AG20443 (cell line): ENCODE measurements at places on chromosomes 7 and 10.

- DNase-seq, result no peak
Observed at GRCh38 chr10:131851346-131851745, 49.5 kb upstream of the PPP2R2D start.

- peak; percentile 88 for DNase-seq
Observed at GRCh38 chr7:43522406-43523156, 60.3 kb upstream of the STK17A start.

- no peak for DNase-seq
Observed at GRCh38 chr7:108328174-108328651, 128.0 kb downstream of the NRCAM start.

DNA sequence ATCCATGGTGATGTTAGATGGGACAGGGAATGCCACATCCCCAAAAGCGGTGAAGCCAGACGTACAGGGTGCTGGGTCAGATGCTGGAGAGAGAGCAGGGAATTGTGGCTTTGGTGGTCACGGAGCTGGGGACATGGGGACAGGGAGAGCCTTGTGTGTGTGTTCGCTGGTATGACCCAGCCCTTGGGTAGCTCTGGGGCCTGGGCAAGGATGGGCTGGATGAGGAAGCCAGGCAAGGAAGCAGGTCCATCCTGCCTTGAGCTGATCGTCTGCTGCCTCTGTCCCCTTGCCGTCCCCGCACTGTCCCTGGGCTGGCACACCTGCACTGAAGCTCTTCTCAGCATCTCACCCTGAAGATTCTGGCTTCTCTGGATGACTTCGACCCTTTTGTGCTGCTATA is 15.4 kb upstream of the CLDN4 start:
- no peak for DNase-seq

DNA sequence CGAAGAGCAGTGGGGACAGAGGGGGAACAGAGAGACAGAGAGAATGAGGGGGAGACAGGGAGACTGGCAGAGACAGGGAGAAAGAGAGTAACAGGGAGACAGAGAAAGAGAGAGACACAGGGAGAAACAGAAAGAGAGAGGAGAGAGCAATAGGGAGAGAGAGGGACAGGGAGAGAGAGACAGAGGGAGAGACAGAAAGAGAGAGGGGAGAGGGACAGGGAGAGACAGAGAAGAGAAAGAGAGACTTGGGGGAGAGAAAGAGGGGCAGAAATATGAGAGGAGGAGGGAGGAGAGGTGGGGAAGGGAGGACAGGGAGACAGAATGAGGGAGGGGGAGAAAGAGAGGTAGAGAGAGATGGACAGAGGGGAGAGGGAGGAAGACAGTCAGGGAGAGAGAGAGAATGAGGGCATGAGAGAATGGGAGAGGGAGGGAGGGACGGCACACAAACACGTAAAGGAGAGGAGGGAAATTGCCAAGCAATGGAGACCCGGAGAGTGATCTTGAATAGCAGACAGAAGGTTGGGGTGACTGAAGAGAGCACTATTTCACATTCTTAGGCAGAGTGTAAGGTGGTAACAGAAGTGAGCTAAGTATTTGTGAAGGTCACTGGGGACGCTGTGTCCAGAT is 33.3 kb upstream of the KCNMA1 start:
- no peak for DNase-seq

DNA sequence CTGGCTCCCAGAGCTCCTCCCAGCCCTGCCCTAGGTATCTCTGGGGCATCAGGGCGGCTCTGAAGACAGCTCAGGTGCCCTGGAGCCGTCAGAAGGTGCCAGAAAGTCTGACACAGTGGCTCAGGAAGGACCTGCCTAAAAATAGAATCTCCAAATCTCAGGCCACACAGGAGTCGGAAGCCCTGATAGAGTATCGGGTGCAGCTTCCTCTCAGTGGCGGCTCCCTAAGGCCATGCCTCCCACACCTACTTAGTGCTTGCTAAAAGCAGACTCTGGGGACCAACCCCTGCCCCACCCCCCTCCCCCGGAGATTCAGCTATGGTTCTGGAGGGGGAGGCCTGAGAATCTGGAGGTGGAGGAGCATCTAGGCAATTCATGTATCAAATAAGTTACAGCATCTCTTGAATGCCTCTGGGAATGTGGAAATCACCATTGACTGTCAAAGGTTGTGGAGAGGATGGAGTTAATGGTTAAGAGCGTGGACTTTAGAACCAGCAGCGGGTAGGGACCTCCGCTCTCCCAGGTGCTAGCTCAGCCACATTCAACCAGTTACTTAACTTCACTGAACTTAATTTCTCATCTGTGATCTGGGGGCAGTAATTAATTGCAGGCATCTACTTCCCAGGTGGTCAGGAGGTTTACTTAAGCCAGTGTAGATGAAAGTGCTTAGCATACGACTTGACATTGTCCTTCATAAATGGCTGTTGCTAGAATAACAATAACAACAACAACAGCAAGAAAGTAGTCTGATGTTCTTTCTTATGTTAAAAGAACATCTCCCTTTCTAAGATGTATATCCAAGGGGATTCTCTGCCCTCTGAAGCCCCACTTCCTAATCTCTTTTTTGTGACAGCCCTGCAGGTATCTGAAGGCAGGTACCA is 38.6 kb upstream of the MXI1 start:
- DNase-seq, result no peak

DNA sequence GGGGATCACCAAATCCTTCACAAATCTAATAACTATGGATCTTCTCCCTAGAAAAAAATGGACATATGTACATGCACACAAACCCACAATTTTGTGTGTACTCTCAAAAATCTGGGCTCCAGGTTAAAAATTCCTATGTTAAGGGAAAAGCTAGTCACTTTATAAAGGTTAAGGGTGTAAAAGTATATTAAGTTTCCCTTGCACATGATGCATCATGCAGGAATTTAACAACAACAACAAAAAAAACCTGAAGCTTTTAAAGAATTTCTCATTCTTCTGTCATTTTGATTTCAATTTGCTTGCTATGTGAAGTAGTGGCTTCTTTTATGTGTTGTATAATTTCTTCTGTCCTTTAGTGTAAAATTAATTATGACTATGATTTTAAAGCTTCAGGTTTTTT is 123.7 kb downstream of the CNOT4 start:
- DNase-seq, result peak; percentile 9

GRCh38 chr10:105102977-105103376 is 461.9 kb downstream of the SORCS3 start:
- DNase-seq, result no peak

DNA sequence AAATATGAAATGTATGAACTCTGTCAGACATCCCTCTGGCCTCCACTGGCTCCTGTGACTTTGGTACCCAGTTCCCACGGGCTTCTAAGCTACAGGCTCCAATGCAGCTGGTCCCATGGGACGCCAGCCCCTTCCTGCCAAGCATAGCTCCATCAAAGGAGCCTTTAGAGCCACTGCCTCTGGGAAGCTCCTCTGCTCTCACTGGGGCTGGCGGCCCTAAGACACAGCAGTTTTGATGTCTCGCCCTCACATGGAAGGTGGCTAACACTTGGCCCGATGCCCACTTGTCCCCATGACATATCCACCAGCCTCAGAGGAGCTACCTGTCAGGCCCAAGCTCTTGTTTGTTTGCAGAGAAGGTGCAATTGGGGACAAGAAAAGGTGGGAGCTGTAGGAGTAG is 453.7 kb upstream of the LRRN3 start:
- no peak for DNase-seq

DNA sequence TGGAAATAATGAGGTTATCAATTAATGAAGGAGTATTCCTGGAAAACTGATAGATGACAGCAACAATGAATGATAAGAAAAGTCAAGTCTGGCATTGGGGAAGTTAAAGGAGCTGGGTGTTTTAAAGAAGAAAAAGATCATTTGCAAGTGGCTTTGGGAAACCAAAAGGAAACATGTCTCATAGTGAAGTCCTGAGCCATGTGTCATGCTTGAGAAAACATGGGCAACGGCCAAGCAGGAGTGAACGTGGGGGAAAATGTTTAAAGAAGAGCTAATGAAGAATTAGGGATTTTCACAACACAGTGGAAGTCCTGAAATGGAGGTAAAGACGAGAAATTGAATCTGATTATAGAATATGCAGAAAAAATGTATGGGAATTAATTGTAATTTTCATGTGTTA is 1383.2 kb upstream of the CELF2 start:
- peak; percentile 60 for DNase-seq

- DNase-seq, result no peak
Observed at GRCh38 chr10:44925224-44925623, 14.1 kb downstream of the TMEM72 start.

- DNase-seq, result peak; percentile 89
Observed at GRCh38 chr10:117684672-117685211, 142.2 kb downstream of the EMX2 start.

GRCh38 chr10:78528749-78529204 is 495.1 kb downstream of the RPS24 start:
- DNase-seq, result no peak

DNA sequence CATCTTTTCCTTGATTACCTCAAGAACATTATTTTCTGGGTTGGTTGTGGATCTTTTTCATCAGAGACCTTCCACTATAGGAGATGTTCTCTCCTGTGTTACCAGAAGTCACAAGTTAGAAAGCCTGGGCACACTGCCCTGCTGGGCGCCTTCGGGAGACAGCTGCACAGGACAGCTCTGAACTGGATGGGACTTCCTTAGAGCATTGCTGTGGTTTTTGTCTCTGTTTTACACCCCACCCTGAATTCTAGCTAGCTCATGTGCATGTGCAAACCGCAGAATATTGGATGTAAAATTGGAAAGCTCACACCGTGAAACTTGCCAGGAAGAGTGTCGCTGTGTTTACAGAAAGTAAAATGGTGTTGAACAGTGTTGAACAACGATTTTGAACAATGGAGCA is 54.4 kb upstream of the SEC61G start:
- peak; percentile 48 for DNase-seq

GRCh38 chr7:47937065-47937687 is 11.1 kb downstream of the PKD1L1 start:
- no peak for DNase-seq
